ENCODE measurements at places on chromosomes 16 and 17.

DNA sequence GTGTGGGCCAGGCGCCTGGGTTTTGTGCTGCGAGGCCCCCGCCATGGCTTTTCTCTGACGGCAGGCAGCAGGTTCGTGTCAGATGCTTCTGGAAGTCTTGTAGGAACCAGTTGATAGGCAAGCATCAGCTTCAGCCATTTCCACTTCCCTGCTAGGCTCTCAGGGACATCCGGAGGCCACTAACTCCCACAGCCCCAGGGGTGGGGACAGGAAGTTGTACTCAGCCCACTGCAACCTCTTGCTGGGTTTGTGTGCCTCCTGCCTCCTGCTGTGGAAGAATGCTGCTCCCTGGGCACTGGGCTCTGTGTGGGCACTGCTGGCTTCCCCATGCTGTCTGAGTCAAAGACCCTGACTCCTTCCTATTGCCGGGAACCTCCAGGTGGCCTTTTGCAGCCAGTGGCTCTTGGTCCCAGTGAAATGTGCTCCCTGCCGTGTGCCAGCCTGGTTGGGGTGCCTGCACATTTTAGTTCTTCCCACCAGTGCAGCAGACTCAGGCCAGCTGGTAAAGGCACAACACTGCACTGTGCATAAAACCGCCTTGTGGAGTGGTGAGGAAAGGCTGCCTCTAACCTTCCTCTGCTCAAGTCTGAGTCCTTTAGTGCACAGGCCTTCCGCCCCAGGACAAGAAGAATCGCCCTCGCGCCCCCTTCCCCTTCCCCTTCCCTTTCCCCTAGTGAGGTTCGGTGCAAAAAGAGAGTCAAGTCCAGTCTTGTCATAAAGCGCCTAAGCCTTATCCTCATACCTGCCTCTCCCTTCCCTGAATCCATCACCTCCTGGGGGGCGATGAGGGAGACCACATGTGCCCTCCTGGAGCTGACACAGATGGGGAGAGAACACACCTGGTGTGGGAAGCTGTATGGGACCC is 16.6 kb downstream of the LDHD start:
- no peak for DNase-seq

DNA sequence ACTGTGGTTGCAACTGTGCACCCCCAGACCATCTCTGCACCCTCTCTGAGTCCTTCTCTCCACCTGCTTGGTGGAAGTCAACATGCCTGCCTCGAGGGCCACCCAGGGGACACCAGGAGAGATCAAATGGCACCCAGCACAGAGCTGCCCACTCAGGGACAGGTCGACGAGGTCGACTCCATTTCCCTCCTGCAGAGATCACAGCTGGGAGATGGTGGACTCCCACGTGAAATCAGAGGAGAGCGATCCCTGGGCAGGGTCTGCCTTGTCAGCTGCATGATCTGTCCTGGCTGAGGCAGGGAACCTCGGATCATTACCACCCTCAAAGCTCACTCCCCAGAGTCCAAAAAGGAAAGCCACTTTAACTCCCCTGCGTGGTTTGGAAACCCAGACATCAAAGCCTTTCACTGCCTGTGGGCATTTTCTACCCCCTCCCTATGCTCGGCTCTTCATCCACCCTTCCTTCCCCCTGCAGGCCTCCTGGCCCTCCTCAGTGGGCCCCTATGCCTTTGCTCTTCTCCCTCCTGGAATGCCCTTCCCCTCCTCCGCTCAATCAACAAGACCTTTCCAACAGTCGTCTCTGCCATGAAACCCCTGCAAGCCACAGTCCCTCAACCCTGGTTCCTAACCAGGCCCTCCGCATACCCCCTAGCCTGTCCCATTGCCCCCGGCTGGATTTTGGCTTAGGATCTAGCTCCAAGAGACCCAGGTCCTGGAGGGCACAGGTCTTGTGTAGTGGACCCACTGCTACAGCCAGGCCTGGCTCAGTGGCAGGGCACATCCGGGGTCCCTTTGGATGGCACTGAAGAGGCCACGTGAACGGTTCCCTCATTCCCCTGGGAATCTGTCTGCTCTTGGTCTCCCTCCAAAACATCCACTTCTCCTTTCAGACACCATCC is 103.8 kb upstream of the RPL38 start:
- DNase-seq = no peak

- DNase-seq = no peak
These were observed 23.2 kb downstream of the MYH3 start for GRCh38 chr17:10633738-10634379.

DNA sequence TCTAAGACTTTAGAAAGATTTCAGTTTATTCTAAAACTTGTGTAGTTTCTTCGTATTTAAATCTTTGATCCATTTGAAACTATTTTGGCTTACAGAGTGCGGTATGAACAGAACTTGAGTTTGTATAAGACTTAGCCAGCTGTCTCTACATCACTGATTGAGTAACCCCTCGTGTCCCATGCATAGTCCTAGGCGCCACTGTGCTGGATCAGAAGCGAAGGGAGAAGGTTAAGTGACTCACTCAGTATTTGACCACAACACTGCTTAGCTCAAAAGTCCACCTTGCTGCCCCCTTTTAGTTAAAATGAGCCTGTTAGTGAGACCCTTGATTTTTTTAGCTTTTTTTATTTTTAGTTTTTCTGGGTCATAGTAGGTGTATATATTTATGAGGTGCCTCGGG is 28.4 kb downstream of the CD300LB start:
- DNase-seq = no peak

GRCh38 chr17:15740570-15741120 is 8.6 kb downstream of the TBC1D26 start:
- no peak for DNase-seq

GRCh38 chr17:62652251-62653001 is 25.0 kb downstream of the MRC2 start:
- peak; percentile 56 for DNase-seq

DNA sequence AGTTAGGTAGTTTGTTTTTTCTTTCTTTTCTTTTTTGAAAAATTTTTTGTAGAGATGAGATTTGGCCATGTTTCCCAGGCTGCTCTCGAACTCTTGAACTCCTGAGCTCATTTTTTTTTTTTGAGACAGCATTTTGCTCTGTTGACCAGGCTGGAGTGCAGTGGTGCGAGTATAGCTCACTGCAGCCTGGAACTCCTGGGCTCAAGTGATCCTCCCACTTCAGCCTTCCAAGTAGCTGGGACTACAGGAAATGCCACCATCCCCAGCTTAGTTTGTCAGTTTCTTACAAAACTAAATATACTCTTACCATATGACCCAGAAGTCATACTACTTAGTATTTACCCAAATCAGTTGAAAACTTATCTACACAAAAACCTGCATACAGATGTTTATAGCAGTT is 14.4 kb upstream of the FBXO47 start:
- no peak for DNase-seq

DNA sequence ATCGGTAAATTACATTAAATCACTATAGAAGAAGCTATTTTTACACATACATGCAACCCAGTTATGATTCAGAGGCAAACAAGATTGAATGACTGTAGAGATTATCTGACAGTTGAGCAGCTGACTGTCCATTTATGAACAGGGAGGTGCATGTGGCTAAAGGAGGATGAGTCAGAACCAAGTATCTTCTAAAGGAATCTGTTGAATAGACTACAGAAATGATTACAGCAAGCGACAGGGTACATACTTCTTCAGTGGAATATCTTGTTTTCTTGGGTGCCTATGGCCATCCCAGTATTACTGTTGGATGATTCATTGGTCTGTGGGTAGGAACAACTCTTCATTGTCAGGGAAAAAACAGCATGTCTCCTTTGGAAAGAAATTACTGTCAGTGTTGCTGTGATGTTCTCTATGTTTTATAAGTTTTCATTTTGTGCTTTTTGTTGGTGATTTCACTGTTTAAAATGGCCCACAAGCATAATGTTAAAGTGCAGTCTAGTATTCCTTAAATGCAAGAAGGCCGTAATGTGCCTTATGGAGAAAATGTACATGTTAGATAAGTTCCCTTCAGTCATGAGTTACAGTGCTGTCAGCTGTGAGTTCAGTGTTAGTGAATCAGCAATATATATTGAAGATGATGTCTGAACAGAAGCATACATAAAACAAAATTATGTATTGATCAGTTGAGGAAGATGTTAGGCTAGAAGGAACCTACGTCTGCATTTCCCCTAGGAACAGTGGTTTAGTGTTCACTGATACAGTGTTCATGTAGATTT is 27.0 kb downstream of the CBFB start:
- DNase-seq = no peak

- peak; percentile 34 for DNase-seq
These were observed 18.4 kb downstream of the PDILT start for GRCh38 chr16:20385844-20386832.

DNA sequence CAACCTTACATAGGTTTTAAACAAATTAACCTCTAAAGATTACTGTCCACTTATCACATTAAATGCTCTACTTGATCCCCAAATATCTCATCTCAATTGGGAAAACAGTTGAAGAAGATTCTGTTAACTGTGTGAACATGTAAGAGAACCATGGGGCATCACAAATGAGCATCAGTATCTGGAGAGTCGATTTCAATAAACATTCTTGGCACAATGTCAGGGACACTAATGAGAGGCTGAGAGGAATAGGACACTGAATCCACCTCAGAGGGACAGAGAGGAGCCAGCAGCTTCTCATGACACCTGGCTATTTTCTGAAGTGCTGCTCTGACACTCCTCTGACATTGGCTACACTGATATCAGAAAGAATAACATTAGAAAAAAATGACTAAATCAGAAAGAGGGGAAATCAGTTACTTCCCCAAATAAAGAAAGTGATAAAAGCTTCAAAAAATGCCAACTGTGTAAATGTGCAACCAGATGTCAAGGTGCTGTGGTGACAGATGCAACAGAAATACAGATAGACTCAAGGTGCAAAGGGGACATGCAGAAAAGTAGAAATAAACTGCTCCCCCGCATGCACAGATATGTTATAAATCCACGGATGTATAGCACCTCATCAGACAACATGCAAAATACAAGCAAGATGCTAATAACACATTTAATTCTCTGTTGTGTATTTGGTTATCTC is 67.4 kb downstream of the SNX11 start:
- DNase-seq = peak; percentile 39

- DNase-seq = no peak
These were observed 7.6 kb upstream of the NLRC5 start for GRCh38 chr16:56981729-56982271.

DNA sequence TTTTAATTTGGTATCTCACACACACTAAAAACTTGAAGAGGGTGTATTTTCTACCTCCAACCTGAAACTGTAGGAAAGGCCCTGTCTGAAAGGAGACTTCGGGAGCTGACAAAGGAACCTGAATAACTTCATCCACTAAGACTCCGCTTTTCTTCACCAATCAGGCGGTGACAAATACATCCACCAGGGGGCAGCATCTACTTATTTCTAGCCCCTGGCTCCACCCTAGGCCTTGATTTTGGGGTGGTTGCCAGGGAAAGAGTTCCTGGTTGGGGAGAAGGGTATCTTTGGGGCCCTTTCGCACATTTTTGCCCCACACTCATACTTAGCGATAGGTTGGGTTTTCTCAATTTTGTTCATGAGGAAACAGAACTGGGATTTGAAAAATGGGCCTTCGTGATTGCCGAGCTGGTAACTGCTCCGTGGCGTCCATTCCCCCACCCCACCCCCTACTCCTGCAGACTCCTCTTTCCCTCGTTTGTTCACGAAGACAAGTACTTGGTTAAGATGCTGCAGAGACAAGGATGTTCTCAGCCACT is 4.8 kb upstream of the ARL4D start:
- peak; percentile 68 for DNase-seq

GRCh38 chr17:56449176-56449575 is 144.3 kb upstream of the NOG start:
- DNase-seq = no peak

DNA sequence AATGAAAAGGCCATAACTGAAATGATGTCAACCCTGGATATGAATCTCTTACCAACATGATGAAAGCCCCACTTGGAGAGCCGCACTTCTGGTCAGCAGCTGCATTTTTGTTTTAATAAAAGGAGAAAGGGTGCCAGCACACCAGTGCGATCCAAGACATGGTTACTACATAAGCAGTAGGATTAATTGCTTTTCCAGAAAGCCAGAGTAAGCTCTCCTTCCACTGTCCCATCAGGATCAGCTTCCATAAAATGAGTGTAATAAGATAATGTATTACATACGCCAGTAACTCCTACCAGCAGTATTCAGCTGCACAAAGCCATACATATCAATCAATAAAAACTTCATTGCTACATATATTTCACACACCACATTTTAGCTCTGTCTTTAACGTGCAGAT is 26.3 kb upstream of the NACA2 start:
- no peak for DNase-seq

GRCh38 chr17:48543854-48544348 is 1.0 kb downstream of the HOXB2 start:
- no peak for DNase-seq

DNA sequence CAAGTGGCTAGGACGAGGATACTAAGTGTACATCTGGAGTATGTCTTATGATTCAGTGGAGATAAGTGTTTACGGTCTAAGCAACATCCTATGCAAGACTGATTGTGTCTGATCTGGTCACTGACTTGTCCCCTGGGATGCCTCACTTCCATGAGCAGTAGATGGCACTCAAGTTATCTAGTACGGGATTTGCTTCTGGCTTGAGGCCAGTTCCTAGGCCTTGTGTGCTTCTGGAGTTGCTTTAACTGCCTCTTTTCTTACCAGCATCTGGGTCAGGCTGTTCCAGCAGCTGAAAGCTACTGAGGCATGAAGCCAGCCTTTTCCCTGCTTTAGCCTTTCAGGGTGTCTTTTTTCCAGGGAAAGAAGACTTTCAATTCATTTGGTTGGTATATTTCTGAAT is 23.0 kb downstream of the SUPT6H start:
- no peak for DNase-seq

DNA sequence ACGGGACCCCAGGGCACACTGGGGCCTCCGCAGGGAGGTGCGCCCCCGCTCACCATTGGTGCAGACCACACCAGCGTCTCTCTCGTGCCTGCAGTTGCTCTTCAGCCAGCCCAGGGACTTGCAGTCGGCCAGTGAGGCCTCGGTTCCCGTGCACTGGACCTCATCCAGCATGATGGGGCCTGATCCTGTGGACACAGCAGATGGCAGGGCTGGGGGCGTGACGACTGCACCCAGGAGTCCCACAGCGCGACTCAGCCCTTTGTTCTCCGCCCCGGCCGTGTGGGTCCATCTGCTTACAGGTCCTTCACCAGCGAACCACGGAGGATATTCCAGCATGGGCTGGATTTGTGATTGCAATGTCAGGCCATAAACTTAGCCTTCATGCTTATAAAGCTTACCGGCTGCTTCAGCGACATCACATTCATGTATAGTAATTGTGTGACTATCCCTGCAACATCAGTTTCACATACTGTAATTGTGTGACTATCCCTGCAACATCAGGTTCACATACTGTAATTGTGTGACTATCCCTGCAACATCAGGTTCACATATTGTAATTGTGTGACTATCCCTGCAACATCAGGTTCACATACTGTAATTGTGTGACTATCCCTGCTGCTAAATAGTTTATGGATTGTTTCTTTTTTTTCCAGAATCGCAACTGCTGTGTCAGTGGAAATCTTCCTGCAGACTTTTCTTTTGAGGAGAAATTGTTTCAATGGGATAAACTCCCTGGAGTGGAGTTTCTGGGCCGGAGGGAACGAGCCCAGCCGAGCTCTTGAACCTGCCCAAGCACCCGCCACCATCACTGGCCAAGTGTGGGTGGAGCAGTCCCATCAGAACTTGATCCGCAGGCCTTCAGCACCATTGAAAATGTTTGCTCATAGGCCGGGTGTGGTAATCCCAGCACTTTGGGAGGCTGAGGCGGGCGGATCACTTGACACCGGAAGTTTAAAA is 4.8 kb downstream of the LGALS3BP start:
- DNase-seq = no peak

GRCh38 chr17:225551-225950 is 44.1 kb upstream of the DOC2B start:
- DNase-seq = no peak

Measured in NCI-H146 (cell line).